CD4-positive, alpha-beta T cell treated with Interleukin-6 at 100 ng/mL for 8 hours (primary cell): ENCODE measurements at places on chromosomes 2 and 18.

DNA sequence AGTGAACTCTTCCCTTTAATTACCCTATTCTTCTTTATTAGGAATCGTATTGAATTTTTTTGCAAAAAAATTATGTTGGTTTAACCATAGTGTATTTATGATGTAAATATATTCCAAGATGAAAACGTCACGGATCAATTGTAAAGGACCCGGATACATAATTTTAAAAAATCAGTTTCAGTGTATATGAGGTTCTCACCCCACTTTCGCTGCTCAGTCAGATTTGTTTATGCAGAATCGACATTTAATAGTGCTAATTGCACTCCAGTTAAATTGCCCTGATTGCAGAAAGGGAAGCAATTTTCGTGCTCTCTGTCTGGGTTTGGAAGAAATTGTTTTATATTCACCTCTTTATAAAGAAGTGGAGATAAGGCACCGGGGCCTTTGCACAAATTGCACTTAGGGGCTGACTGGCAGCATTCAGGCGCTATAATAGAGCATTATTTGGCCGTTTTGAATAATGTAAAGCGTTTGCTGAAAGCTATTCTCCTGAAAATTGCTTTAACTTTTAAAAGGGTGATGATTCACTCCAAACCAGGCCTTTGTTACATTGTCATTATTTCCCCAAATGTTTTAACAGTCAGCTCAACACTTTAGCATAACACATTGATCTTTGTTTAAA is 3.0 kb upstream of the SP9 start:
- DNase-seq: no peak

DNA sequence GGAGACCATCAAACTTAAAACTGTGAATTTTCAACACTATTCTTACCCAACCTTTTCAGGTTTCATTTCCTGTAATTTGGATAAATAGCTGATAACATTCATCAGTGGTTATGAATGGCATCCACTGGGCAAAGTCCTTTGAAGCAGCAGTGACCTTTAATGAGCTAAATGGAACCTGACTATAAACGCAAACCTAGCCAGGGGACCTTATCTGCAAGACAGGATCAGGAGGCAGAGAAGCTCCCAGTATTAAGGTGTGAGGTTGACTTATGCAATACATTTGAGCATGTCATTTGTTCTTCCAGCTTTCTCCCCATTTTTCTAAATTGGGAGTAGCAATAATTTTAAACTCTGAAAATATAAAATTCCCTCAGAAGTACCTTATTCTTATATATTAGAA is 38.4 kb downstream of the CREG2 start:
- DNase-seq: no peak

- peak; percentile 29 for DNase-seq
These were observed 540 bp upstream of the RAB10 start for GRCh38 chr2:26033270-26033817.

- DNase-seq: no peak
These were observed 627 bp upstream of the CRACDL start for GRCh38 chr2:98936353-98937351.

- DNase-seq: no peak
These were observed 65.2 kb downstream of the CMPK2 start for GRCh38 chr2:6800553-6800952.

GRCh38 chr2:166170356-166170755 is 42.5 kb upstream of the SCN1A start:
- no peak for DNase-seq

DNA sequence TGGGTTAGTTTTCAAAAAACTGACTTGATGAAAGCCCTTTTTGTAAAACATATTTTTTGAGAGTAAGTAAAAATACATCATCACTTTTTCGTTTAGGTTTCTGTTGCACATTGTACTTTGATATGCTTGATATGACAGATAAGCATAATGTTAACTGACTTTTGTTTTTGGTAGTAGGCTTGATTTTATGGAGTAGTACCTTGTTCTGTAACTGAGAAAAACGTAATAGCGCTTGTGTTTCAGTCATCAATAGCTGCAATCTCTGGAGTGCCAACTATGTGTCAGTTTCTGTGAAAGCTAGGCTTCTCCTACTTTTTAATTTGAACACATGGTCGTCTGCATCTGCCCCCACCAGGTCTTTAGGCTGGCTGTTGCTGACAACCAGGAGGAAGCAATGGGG is 1.3 kb downstream of the LCLAT1 start:
- no peak for DNase-seq

- no peak for DNase-seq
These were observed 26.9 kb downstream of the MEMO1 start for GRCh38 chr2:31983762-31984467.

- DNase-seq: no peak
These were observed 18.8 kb upstream of the GPR17 start for GRCh38 chr2:127626917-127627739.

- no peak for DNase-seq
These were observed 16.3 kb downstream of the SULT1C2 start for GRCh38 chr2:108304975-108305374.

GRCh38 chr2:28995765-28996750 is 15.0 kb downstream of the TOGARAM2 start:
- no peak for DNase-seq

DNA sequence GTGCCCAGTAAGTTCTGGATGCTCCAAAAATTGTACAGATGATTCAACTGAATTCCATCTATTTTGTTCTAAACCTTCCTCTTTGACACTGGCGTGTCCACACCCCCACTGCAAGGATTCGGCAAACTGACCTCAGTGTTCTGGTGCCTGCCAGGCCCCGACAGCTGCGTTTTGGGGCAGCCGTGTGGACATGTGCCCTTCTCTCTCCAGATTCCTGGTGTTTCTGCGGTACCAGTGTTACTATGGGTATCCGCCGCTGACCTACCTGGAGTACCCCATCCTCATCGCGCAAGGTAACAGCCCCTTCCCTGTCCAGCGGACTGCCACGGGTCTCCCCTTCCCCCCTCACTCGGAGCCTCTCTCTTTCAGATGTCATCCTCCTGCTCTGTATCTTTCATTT is 5.0 kb downstream of the SLC66A3 start:
- no peak for DNase-seq

- no peak for DNase-seq
These were observed 70.9 kb upstream of the ST6GAL2 start for GRCh38 chr2:106956879-106957278.

DNA sequence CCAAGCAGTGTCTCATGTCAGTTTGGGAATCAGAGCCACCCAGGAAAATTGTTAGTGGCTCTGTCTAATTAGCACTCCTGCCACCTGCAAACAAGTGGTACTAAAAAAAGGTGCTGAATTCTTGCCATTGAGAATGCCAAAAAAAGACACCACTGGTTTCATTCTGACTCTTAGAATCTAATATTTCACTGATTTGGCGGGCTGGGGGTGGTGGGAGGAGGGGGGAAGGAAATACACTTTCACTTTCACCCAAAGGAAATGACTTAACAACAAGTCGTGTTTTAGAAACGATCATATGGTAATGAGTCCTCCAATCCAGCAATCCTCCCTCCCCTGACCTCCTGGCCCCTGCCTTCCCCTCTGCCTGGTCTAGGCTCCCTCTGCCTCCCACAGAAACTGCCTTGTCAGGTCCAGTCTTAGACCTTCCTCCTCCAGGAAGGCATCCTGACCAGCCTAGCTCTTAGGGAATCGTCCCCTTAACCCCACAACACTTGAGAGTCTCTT is 4.4 kb upstream of the KLHL29 start:
- peak; percentile 18 for DNase-seq

DNA sequence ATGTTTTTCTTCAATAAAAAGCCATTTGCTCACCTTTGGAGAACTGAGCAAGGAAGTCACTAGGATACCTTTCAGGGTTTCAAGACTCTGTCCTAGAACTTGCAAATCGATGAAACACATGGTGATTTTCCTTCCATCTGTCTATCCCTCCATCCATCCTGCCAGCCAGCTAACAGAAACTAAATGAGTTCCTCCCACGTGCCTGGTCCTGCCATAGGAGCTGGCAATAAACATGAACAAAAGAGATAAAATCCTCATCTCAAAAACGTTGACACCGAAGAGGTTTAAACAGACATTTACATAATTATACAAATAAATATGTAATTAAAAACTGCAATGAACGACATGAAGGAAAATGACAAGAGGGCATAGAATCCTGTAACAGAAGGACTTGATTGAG is 249.0 kb downstream of the PID1 start:
- DNase-seq: no peak

DNA sequence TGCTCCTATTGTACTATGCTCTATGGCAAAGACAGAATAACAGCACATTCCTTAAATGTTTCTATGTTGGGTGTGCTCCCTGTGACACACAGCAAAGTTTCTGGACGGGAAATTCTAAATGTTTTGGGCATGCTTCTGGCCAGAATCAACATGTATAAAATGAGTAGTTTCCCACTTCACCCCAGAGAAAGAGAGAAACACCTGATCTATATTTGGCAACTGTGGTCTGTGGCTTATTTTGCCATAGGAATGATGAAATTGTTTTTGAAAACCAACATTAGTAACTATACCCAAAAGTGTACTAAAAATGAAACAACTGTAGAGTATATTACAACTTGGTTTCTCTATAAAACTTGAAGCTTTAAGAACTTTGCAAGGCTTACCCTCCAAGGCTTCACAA is 89.1 kb downstream of the RAD51AP2 start:
- DNase-seq: no peak

DNA sequence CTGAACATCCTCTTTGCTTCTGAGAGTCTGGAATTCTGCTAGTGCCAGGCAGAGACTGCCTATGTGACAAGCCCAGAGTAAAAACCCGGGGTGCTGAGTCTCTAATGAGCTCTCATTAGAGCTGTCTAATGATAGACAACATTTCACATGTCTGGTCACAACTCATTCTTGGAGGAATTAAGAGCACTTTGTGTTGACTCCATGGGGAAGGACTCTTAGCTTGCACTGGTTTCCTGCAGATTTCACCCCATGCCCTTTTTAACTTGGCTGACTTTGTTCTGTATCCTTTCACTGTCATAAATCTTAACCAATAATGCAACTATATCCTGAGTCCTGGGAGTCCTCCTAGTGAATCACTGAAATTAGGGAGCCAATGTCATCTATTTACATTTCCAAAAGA is 33.5 kb downstream of the FBXO15 start:
- no peak for DNase-seq

GRCh38 chr2:133139847-133140533 is 428.3 kb downstream of the NCKAP5 start:
- no peak for DNase-seq

DNA sequence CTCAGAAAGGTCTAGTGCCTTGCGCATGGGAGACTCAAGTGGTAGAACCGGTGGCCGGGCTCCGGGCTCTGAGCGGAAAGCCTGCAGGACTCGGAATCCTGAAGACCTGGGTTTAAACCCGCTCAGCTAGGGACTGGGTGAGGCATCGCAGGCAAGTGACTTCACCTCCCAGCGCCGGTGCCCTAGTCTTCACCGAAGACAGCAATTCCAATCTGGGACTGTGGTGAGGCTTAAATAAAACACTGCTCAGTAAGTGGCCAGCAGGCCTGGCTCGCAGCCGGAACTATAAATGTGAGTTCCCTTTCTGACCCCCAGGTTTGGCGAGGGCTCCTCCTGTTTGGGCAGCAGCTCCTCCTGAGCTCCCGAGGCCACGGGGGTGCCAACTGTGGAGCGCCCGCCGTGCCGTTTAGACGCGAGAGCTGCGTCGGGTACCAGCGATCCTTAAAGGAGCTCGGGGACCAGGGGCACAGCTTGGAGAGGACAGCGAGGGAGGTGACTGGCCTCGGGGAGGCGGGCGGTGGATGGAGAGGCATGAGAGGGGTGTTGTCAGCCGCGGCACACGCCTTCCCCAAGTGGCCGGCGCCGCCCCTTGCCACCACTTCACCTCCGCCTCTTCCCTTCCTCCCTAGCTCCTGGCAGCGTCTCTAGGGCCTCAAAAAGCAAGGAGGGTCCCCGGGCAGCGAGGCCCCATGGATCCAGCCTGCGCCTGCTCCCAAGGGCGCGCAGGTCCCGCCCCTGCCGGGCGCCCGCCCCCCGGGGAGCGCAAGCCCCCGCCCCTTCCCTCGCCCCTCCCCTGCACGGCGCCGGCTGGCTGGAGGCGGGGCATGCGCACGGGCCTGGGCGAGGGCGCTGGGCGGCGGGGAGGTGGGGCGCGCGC is 757 bp upstream of the MTCL1 start:
- peak; percentile 85 for DNase-seq

DNA sequence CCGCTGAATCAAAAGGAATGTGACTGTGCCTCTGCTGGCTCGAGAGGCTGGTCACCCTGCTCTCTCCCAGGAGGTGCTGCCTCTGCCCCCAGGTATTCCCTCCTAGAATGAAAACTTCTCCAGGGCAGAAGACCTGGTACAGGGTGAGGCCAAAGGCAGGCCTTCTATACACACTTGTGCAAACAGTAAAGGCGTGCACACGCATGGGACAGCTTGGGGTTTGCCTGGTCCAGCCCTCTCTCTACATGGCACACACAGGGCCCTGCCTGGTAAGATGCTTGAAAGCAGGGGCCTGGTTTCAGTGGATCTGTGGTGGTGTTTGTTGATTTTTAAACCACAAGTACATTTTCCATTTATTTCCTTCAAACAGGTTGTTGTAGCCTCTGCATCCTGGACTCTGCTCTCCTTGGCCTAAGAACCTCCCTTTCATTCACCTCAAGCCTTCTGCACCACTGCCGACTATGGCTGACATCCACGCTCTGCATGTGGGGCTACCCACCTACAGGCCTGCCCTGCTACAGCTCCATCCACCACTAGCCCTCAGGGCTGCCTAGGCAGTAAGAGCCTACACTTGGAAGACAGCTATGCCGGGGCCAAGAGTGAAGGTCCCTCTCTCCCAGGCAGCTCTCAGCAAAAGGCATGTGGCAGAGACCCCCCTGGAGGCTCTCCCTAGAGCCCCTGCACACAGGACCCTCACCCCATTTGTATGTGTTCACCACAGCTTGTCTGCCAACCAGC is 190.7 kb downstream of the ZBTB7C start:
- DNase-seq: no peak

DNA sequence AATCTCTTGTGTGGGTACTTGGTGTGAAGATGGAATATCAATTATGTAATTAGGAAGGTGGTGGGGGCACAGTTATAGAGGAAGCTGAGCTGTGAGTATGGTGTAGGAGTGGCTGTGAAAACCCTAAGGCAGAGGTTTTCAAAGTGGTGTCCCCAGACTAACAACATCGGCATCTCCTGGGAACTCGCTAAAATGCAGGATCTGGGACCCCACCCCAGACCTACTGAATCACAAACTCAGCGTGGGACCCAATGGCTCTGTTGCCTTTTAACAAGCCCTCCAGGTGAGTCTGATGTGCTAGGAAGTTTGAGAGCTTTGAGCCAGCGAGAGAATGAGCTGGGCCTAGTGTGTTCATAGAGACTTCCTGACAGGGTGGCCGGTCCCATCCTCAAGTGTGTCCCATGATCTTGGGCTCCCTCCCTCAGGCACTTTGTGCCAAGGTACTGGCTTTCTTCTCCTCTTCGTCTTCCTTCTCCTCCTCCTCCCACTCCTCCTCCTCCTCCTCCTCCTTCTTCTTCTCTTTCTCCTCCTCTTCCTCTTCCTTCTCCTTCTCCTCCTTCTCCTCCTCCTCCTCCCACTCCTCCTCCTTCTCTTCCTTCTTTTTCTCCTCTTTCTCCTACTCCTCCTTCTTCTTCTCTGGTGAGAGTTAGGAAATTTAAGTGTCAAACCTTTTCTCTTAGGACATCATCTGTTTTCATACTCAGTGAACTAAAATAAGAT is 86.6 kb downstream of the PDK1 start:
- no peak for DNase-seq

- DNase-seq: no peak
These were observed 80.3 kb downstream of the MAPRE2 start for GRCh38 chr18:35121531-35121930.
